ENCODE measurements at places on chromosomes 12 and 14.
A peak's percentile ranks its signal among the peaks of the same experiment; 100 is the strongest.

GRCh38 chr12:104578453-104578852, 121.7 kb downstream of the CHST11 start:
- DNase-seq, result peak; percentile 33

- DNase-seq, result no peak
Measured at GRCh38 chr12:60180298-60180697, 584.5 kb downstream of the SLC16A7 start.

DNA sequence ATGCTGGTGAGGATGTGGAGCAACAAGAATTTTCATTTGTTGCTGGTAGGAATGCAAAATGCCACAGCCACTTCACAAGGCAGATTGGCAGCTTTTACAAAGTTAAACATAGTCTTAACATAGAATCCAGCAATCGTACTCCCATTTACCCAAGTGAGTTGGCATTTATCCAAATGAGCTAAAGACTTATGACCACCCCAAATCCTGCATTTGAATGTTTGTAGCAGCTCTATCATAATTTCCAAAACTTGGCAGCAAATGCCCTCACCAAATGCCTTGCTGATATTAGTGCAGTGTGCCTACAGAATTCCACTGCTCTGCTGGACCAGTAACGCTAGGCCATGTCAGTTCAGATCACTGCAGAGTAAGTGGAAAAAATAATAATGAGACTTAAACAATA, 120.7 kb upstream of the AMIGO2 start:
- no peak for DNase-seq

DNA sequence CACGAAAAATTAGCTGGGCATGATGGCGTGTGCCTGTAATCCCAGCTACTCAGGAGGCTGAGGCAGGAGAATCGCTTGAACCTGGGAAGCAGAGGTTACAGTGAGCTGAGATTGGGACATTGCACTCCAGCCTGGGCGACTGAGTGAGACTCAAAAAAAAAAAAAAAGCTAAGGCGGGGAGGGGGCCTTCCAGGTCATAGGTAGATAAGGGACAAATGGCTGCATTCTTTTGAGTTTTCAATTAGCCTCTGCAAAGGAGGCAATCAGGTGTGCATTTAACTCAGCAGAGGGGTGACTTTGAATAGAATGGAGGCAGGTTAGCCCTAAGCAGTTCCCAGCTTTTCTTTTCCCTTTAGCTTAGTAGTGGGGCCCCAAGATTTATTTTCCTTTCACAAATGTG, 743 bp upstream of the AACS start:
- DNase-seq, result no peak

DNA sequence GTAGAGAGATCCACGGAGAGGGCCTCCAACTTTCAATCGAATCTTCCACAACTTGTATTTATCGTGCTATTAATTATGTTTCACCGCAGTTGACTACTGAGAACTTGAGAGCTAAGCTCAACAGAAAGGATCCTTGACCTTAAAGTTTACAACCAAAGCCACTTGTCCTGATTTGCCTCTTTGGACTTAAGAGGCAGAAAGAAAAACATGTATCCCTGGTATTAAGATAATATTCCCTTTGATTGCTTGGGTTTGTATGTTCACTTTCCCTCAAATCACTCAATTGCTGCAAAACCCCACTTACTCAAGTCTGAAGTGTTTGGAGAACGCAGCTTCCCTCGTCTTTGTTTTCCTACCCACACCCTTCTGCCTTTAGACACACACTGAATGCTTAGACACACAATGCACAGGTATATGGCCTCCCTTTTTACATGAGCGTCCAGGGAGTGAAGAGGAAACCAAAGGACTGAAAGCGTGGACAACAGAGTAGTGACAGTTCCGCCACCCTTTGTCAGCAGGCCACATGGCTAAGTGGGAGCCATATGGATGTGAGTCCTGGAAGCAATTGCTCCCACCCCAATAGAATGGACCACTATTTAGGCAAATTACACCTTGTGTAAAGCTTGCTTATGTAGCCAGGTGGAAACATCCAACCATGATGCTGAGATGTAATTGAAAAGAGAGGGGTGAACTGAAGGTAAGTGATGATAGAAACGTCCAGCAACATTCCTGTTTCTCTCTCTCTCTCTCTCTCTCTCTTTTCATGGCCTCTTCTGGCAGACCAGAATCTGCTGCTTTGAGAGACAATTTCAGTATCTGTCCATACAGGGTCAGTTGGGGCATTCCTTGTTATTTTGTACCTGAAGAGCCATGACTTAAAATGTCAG, 1.4 kb upstream of the PKP2 start:
- no peak for DNase-seq

DNA sequence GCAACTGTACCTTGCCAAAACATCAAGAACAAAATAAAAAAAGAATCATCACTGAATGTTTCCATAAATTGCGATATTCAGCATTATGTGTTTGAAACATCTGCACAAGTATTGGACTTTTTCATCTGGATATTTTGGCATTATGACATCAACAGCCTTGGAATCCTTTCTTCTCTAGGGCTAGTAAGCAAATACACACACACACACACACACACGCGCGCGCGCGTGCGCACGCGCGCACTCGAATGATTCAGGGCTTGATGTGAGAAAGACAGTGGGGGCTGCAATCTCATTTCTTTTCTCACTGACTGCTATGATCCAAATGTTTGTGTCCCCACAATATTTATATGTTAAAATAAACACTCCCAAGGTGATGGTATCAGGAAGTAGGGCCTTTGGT, 90.0 kb upstream of the SLC38A4 start:
- no peak for DNase-seq

DNA sequence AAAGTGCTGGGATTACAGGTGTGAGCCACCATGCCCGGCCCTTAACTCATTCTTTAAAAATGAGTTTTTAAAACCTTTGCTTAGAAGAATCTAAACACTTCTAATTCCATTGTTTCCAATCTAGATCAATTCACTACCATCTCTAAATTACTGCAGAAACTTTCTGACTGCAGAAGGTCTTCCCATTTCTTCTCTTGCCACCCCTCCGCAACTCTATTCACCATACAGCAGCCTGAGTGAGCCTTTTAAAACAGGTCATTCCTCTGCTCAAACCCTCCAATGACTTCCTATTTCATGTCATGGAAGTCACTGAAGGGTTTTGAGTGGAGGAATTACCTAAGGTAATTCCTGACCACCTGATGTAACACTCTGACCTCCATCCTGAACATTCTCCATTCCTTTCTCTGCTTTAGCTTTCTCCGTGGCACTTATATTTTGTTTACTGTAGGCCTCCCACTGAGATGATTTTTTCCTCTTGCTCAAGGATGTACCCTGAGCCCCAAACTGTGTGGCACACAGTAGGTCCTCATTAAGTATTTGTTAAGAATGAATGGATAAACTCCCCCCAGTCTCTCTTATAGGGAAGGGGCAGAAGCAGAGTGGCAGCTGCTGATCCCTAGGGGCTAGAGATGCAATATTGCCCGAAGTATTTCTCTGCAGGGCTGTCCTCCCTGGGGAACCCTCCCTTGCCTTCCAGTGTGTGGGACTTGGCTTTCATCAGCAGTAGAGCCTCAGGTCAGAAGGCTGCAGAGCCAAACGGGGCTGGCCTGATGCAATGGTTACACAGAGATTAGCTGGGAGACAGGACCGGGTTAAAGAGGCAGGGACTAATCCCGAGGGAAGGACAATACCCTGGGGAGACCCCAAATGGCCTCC, 1.2 kb downstream of the DDIT3 start:
- peak; percentile 74 for DNase-seq

DNA sequence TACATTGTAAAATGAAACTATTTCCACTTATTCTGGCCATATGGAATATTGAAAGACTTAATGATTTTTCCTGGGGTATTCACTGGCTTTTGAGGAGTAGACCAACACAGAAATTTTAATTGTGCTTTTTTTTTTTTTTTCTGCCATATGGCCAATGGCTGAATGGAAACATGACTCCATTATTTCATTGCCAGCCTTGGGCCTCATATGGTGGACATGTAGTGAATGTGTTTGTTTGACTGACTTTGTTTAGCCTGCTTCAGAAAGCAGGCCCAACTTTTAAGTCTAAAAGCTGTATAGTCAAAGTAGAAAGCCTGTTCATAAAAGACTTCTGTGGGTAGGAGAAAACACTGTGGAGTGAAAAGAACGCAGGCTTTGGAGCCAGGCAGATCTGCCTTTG, 2.4 kb downstream of the GNG2 start:
- DNase-seq, result peak; percentile 42

DNA sequence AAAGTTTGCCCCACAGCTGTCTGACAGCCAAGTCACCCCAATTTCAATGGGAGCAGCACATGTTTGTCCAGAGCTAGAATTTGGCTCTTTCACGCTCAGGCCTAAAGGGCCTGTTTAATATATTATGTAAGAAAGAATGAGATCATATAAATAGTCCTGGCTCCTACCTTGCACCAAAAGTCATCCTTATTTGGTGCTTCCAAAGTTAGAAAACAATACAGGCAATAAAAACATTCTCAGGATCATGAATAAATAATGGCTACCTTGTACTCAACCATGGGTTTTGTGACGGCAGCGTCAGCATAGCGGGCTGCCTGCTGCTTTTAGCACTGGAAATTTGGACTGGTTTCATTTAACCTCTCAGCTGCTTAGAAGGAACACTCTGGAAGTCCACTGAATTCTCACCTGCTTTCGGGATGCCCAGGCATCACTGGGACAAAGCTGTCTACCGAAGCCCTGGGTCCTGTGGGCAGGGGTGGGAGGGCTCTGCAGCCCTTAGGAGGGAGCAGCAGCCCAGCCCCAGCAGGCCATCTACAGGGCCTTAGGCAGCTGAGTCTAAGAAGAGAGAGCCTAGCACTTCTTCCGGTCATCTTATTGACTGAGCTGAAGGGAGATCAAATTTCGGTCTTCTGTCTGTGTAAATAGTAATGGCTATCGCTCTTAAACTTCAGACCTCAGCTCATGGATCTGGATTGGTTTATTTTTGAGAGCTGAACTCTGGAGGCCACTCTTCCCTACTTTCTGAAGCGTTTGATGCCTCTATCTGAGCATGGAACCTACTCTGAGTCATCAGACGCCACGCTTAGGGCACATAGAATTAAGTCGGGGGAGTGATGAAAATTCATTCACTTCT, 106.5 kb downstream of the SAMD4A start:
- no peak for DNase-seq

DNA sequence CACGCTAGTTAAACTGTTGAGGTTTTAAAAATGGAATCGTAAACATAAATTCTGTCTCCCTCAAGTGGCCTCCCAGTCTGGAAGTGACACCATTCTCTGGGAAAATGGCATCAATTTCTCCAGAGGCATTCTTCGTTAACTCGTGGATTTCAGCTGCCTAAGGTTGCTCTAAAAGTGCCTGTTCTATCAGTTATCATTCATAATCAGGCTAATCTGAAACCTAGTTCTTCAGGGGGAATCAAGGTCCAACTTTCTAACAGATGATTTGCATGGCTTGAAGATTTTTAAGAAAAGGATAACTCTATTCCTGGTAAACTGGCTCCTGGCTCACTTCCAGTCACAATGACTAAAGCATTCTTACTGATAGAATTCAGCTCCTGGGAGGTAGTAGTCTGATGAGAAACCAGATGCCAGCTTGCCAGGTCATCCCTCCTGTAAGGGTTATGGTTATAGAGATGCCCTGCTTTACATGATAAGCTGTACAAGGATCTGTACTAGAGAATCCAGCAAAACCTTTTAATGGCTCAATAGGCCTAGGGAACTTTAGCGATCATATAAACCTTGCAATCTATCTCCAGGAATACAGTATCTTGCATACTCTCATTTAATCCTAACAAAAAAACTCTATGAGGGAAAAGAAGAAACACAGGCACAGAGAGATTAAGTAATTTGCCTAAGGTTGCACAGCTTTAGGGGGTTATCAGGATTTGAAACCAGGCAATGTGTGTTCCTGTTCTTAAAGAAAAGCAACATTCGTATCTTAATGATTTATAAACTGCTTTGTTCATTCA, 1.5 kb downstream of the L3HYPDH start:
- DNase-seq, result peak; percentile 57

- DNase-seq, result no peak
Measured at GRCh38 chr14:64992328-64992885, 5.7 kb downstream of the FNTB start.

- DNase-seq, result no peak
Measured at GRCh38 chr12:104056419-104056972, 6.5 kb upstream of the GLT8D2 start.

GRCh38 chr12:1911598-1912575, 6.6 kb downstream of the CACNA2D4 start:
- DNase-seq, result no peak
